ENCODE measurements at places on chromosomes 12 and 14.
A peak's percentile ranks its signal among the peaks of the same experiment; 100 is the strongest.

DNA sequence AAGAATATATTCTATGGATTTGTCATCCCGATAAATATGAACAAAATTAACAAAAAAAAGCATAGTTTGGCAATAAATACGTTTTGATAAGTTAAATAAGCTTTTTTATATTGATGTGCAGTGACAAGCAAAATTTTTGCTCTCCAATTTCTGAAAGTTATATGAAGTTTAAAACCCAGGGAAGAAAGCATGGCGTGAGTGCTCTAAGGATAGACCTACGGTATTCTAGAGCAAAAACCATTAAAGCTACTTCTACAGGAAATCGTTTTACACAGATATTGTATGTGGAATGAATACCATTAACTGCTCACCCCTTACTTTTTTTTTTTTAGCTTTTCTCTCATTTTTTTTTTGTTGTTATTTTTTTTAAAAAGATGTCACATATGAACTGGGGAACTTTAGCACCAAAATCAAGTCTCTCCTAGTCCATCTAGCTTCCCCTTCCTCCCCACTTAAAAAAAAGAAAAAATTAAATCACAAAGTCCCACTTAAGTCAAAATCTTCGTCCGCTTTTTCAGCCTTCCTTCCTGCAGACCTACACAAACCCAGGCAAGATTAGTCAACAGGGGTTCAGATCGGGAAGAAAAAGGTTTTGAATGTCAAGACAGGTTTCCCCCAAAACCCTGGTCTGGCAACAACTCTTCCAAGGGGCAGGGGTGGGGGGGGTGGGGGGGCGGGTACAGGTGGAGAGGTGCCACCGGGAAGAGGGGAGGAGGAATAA lies 4.4 kb downstream of the ZFP36L1 start:
- DNase-seq, result no peak

DNA sequence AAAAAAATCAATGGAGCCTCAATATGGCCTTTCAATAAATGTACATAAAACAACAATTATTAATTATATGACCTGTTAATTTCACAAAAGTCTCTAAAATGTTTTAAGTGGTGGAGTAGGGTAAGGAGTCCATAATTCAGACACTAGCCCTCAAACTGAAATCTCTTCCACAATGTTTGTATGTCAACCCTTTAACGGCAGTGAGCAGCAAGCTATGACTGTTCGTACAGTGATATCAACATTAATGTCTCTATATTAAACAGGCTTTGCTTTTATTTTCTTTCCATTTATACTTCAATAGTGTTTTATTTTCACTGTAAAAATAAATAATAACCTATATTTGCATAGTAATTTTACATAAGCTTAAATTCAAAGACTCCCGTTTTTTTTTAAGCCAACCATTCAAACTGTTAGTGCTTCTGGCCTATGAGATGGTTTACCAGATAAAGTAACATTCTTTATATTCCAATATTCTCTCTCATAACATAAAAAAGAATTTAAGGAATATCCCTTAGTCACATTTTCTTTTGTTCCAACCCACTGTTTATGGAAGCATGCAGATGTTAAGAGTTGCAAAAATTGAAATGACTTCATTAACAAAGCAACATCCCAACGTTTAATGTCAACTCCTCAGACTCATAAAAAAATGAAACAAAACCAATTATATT lies 2.3 kb downstream of the CDK17 start:
- peak; percentile 21 for DNase-seq

DNA sequence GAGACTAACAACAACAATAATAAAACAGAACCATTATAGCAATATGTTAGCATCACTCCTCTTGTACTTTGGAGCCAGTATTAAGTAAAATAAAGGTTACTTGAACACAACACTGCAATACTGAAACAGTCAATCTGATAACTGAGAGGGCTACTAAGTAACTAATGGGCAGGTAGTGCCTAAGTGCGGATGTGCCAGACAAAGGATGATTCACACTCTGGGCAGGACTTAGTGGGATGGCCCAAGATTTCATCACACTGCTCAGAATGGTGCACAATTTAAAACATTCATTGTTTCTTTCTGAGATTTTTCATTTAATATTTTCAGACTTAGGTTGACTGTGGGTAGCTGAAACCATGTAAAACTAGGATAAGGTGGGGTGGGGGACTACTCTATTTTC lies 131.9 kb upstream of the CAND1 start:
- DNase-seq, result no peak

- no peak for DNase-seq
Observed at GRCh38 chr12:89824822-89825221, 116.2 kb upstream of the ATP2B1 start.

- no peak for DNase-seq
Observed at GRCh38 chr14:105146976-105147635, 21.5 kb downstream of the JAG2 start.

GRCh38 chr12:24750263-24750662 lies 198.6 kb downstream of the BCAT1 start:
- no peak for DNase-seq

DNA sequence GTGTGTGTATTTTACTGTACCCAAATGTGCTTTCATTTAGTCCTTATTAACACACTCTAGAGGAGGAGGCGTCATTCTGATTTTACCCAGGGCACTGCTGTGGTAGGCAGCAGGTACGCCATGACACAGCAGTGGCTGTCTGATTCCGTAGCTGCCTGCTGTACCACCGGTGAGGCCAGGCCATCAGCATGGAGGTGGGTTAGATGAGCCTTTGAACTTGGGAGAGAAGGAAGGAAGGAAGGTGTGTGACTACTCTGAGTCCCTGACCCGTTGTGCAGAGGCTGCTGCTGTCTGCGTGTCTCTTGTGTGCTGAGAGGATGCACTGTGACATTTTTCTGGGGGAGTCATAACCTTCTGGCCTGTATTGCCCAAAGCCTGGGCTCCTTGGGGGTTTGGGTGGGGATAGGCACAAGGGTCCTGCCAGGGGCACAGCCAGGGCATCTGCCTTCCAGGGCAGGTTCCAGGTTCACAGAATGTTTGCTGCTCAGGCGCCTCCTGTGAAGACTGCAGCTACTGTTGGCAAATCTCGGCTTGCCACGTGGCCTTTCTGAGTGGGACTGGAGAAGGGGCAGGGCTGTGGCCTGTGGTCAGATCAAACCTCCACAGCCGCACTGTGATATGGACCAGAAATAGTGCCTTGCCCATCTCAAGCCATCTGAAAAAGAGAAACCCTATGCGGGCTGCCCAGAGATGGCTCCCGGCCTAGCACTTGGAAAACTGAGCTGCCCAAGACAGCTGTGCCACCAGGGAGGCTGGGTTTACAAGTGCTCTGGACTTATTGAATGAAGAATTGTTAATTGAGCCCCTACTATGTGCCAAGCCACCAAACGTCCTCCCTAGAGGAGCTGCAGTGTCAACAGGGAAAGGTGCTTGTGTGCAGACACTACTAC lies 47.1 kb downstream of the MLXIP start:
- DNase-seq, result no peak

- DNase-seq, result no peak
Observed at GRCh38 chr12:94206886-94207285, 58.5 kb downstream of the PLXNC1 start.

GRCh38 chr12:94643606-94644005 lies 6.8 kb downstream of the TMCC3 start:
- DNase-seq, result no peak

DNA sequence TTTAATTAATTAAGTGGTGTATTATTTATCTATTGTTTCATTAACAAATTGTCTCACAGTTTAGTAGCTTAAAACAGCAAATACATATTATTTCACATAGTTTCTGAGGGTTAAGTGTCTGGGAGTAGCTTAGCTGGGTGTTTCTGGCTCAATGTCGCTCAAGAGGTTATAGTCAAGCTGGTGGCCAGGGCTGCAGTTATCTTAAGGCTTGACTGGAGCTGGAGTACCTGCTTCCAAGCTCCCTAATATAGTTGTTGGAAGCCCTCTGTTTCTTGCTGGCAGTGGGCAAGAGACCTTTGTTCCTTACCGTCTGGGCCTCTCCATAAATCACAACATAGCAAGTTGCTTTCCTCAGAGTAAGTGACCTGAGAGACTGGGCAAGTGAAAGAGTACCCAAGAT lies 66.6 kb downstream of the RAD51B start:
- DNase-seq, result no peak

DNA sequence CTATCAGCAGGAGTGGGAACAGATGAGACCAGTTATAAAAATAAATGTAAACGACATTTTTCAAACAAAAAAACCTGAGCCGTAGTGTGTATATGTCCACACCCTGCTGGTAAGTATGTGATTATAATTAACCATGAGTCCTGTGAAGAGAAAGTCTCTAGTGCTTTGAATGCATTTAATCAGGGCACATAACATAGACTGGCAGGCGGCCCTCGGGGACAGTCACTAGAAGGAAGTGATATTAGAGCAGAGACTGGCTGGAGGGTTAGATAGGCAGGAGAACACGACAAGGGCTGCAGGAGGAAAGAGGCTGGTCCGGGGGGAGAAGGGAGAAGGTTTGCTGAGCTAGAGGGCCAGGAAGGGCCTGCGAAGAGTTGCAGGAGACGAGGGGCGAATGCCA lies 23.8 kb upstream of the ELK3 start:
- no peak for DNase-seq

GRCh38 chr12:91610561-91610960 lies 427.9 kb upstream of the DCN start:
- no peak for DNase-seq

DNA sequence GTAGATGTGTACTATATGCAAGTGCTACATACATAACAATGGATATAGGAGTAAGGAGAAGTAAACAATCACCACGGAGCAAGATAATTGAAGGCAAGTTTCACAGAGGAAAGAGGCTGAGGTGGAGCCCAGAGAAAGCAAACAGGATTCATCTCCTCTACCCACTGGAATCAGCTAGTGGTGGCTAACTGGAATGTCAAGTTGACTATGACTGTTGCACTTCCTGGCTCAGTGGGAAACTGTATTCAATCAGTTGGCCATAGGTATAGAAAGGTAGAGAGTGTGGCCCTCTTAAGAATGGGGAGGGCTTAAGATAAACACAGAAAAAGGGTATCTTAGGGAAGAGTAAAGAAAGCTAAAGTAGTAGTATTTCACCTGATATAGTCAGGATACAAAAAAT lies 62.4 kb downstream of the MAP4K5 start:
- no peak for DNase-seq

GRCh38 chr12:108839890-108840230 lies 17.5 kb downstream of the SSH1 start:
- no peak for DNase-seq

DNA sequence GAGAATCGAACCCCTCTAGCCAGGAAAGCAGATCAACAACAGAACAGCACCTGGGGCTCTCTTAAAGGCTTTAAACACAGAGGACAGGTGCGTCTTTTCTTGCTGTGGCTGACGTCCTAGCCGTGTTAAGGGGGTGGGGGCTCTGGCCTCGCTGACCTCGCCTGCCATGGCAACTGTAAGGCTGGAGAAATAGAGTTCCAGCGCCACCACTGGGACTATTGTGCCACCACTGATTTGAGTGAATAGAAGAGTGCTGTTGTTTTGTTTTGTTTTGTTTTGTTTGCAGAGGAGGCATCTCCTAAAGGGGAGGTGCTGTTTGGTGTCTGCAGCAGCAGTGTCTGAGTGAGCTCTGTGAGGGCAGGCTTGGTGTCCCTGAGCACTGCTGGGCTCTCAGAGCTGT lies 34.2 kb upstream of the PRMT8 start:
- peak; percentile 1 for DNase-seq

DNA sequence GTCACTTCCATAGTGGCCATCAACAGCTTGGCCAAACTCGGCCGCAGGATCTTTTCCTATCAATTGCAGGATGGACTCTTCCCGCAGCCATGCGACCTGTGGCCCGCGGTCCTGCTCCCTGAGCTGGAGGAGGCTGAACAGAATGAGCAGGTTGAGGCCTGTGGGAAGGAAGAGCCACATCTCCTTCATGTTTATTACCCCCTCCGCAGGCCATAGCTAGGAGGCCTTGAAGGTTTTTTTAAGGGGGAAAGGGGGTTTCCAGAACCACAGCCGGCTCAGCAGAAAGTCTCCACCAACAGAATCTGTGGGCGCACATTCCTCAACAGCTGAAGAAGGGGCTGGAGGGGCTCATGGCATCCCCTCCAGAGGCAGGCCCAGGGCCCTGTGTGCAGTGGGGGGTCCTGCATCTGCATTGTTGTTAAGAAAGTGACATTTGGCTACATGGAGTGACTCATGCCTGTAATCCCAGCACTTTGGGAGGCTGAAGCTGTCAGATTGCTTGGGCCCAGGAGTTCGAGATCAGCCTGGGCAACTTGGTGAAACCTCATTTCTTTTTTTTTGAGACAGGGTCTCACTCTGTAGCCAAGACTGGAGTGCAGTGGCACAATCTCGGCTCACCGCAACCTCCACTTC lies 25.2 kb upstream of the PPP1R13B start:
- no peak for DNase-seq

- DNase-seq, result no peak
Observed at GRCh38 chr12:132388379-132389015, 59.1 kb upstream of the GALNT9 start.

GRCh38 chr14:34053666-34054065 lies 102.8 kb upstream of the EGLN3 start:
- no peak for DNase-seq

GRCh38 chr12:79086541-79087296 lies 222.1 kb downstream of the SYT1 start:
- no peak for DNase-seq

- no peak for DNase-seq
Observed at GRCh38 chr12:119354172-119354571, 19.6 kb downstream of the CCDC60 start.

- no peak for DNase-seq
Observed at GRCh38 chr12:52004042-52004648, 2.6 kb upstream of the TAMALIN start.

GRCh38 chr14:103404032-103404918 lies 19.1 kb downstream of the MARK3 start:
- no peak for DNase-seq

DNA sequence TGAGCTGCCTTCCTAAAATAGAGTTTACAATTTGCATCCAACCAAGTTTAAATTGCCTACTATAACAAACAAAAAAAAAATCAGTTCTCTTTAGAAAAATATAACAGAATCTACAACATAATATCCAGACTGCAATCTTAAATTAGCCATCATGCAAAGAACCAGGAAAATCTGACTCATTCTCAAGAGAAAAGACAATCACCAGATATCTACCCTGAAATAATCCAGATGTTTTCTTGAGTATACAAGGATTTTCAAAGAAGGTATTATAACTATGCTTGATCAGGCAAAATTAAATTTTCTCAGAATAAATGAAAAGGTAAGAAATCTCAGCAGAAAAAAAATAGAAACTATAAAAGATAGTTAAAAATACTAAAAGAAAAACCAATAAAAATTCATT lies 115.6 kb downstream of the CCER1 start:
- no peak for DNase-seq

DNA sequence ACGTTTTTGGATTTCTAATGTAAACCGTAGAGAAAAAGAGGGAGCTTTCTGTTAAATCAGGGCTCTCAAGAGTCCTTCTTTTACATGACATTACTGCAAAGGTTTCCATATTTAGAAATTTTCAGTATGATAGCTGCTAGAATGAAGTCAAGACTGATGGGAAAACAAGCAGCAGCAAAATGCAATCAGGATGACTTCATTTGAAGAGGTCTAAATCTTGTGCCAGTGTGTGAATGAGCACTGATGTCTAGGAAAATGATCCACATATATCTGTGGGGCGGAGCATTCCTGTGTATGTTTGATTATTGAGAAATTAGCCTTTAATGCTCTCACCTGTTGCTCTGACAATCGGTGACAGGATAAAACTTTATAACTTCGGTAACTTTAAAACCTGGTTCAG lies 73.6 kb downstream of the GRIP1 start:
- no peak for DNase-seq

- no peak for DNase-seq
Observed at GRCh38 chr14:88049936-88050335, 45.0 kb downstream of the GPR65 start.

Measured in erythroblast (primary cell).